ENCODE measurements at places on chromosomes 6 and 20. TPM values are rescaled to one million over a fixed set of nuclear protein-coding genes. Genes with fewer than 3 reads are reported as not detected.
A peak's percentile ranks its signal among the peaks of the same experiment; 100 is the strongest.

RBL1 gene
- total RNA-seq: 9.2 TPM

TFAP2D gene
- not detected for total RNA-seq

DNA sequence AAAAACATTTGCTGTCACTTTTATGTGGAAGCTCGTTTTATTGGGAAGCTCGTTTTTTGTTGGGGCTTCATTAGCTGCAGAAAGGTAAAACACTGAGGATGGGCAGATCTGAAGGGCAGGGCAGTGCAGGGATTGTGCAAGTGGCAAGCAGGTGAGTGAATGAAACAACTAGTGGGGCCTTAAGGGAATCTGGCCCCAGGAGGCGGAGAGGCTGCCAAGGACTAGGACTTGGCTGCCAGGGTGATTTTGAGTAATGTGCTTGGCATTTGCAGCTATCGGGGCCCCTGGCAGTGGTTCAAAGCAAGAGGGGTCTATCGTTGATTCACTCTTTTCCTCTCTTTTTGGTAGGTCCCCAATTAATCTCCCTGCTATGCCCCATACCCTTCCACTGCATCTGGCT, 11.5 kb downstream of the IL22RA2 start:
- no peak overlapping the region for H3K27ac ChIP-seq
- no peaks in the 10 kb centered on the region for H3K4me1 ChIP-seq
- no peaks in the 10 kb centered on the region for H3K36me3 ChIP-seq
- H3K4me3 ChIP-seq: no peak overlapping the region
- no peaks in the 10 kb centered on the region for H3K27me3 ChIP-seq

GRCh38 chr20:30593572-30593971, 663.9 kb upstream of the DEFB115 start:
- no peaks in the 10 kb centered on the region for H3K36me3 ChIP-seq
- H3K4me1 ChIP-seq: no peaks in the 10 kb centered on the region
- H3K4me3 ChIP-seq: no peak overlapping the region
- no peak overlapping the region for H3K27ac ChIP-seq

DNA sequence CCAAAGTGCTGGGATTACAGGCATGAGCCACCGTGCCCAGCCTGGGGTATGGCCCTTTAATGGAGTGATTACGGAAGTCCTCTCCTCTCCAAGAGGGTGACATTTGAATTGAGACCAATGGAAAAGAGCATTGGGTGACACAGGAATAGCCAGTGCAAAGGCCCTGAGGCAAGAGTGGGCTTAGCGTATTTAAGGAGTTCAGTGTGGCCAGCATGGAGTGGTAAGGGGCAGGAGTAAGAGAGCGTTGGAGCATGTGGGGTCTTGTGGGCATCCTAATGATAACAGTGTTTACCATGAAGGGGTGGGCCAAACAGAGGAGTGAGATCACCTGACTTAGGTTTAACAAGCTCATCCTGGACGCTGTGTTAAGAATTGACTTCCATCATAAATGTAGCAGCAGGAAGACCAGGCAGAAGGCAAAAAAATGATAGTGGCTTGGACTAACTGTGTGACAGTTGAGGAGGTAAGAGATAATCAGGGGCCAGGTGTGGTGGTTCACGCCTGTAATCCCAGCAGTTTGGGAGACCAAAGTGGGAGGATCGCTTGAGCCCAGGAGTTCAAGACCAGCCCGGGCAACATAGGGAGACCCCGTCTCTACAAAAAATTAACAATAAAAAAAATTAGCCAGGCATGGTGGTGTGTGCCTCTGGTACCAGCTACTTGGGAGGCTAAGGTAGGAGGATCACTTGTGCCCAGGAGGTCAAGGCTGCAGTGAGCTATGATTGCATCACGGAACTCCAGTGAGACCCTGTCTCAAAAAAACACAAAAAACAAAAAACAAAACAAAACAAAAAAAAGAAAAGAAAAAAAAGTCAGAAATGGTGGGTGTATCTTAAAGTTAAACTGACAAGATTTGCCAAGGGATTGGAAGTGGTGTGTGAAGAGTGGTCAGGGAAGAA, 40.7 kb downstream of the TAF8 start:
- no peak overlapping the region for H3K27ac ChIP-seq
- H3K36me3 ChIP-seq: no peaks in the 10 kb centered on the region
- H3K4me3 ChIP-seq: no peak overlapping the region
- DNase-seq: no peak

DNA sequence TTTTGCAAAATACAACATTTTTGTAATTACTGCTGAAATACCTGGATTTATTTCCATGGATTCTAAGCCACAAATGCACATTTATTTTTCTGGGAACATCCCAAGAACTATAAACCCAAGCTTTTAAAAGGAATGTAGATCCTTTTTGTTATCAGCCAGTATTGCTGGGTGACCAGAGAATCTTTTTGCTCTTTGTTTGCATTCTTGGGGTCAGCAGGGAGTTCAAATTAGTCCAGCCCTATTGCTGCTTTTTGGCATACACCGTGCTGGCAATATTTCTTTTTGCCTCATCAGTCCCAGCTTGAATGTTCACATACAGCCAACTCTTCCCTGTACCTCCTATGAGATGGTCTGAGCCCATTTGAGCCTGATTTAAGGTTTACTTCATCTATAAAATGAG, 155.2 kb upstream of the CNR1 start:
- H3K27ac ChIP-seq: no peak overlapping the region
- DNase-seq: no peak
- H3K36me3 ChIP-seq: no peaks in the 10 kb centered on the region
- no peaks in the 10 kb centered on the region for H3K4me1 ChIP-seq
- H3K4me3 ChIP-seq: no peak overlapping the region
- H3K27me3 ChIP-seq: no peaks in the 10 kb centered on the region

DNA sequence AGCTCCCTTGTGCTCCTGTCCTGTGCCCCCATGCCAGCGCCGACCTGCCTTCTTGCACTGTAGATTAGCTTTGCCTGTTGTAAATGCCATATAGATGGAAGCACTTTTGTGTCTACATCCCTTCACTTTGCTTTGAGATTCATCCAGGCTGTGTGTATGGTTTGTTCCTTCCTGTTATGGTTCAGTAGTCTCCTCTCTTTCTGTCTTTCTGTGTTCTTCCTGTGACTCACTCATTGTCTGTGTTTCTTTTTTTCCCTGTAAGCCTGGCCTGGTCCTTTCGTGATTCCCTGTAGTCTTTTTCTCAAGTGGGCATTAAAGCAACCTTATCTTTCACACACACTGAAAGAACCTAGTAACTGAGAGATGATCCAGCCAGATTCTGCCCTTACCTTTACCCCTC, 66.6 kb downstream of the JARID2 start:
- H3K4me3 ChIP-seq: no peak overlapping the region
- H3K27me3 ChIP-seq: no peaks in the 10 kb centered on the region
- no peak overlapping the region for H3K27ac ChIP-seq
- no peaks in the 10 kb centered on the region for H3K4me1 ChIP-seq
- H3K36me3 ChIP-seq: no peaks in the 10 kb centered on the region

DNA sequence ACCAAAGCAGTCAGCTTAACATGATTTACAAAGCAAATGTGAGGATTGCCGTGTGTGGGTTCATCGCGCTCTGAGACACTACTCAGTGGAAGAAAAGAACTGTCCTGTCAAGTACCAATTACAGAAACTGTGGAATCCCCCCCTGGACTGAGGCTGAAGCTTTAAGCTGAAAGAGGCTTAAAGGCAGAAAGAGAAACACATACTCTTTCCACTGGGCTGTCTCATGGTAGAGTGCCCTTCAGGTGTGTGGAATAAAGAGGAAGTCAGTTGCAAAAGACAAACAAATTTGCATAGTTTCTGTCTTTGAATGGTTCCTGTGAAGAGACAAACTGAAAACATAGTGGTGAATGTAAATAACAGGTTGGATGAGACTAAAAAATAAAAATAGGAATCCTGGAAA, 560.4 kb upstream of the SYNCRIP start:
- H3K36me3 ChIP-seq: no peaks in the 10 kb centered on the region
- no peaks in the 10 kb centered on the region for H3K4me1 ChIP-seq
- no peaks in the 10 kb centered on the region for H3K27me3 ChIP-seq
- H3K27ac ChIP-seq: no peak overlapping the region
- H3K4me3 ChIP-seq: no peak overlapping the region

GRCh38 chr20:46945465-46945864, 50.8 kb downstream of the EYA2 start:
- no peak for DNase-seq
- no peaks in the 10 kb centered on the region for H3K36me3 ChIP-seq
- no peaks in the 10 kb centered on the region for H3K4me1 ChIP-seq
- no peaks in the 10 kb centered on the region for H3K27me3 ChIP-seq
- H3K27ac ChIP-seq: no peak overlapping the region

DNA sequence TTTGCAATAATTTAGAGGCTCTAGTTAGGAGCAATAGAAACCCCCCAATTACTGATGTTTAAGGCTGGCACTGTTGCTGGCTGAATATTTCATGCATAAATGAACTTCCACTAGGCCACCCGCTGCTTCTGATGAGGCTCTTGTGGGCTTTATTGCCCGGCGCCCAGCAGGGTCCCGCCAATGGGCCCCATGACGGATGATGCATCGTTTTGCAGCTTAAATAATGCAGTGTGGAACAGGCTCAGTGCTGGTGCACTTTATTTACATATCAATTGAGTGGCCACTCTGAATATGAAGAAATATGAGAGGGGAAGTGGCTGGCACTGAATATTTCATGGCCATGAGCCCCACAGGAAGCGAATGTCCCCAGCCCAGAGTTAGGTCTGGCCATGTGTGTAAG, 155.3 kb upstream of the MAFB start:
- no peaks in the 10 kb centered on the region for H3K4me1 ChIP-seq
- H3K27ac ChIP-seq: no peak overlapping the region
- DNase-seq: no peak
- H3K4me3 ChIP-seq: no peak overlapping the region
- H3K27me3 ChIP-seq: peaks cover 4% of the 10 kb centered on the region

DNA sequence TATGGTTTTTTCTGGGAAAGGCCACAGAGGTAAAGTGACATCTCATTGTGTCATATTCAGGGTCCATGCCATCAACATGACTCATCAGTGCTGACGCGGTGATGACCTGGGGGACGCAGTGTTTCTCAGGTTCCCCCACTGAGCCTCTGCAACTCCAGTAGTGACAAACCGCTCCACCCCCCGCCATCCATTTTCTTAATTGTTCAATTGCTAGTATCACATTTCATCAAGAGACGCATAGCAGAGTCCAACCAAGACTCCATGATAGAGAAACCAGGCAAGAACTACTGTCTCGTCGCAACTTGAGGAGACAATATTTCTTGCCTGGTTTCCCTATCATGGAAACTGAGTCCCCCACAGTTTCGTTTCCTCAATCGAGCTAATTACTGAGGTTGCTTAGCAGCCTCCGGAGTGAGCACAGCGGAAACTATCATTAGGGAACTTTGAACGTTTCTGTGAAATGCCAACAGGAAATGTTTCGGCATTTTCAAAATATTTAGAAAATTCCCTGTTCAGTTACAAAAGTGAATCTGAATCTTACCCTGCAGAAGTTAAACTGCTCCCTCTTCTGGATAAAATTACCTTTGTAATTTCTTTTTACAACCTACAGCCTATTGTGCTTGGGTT, 12.2 kb upstream of the SERPINB1 start:
- no peaks in the 10 kb centered on the region for H3K27me3 ChIP-seq
- peak; percentile 62 for DNase-seq

All from hepatocyte (in vitro differentiated cells).